ENCODE measurements at places on chromosomes 2 and 18.

DNA sequence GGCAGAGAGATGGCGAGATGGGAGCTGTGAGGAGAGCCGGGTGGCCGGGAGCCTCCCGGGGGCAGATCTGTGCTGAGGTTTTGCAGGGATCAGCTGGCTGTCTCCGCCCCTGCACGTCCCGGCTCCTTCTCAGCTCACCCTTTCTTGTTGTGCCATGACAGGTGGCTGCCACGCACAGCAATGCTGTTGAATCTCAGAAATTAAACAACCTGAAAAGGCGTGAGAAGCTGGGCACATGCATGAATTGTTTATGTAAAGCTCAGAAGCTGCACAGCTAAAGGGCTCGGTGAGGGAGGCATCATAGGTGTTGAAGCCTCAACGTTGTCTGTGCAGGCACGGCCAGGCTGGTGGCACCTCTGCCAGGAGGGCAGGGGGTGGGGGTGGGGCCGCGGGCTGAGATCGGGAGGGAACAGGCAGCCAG is 858 bp upstream of the RTP5 start:
- DNase-seq: no peak

DNA sequence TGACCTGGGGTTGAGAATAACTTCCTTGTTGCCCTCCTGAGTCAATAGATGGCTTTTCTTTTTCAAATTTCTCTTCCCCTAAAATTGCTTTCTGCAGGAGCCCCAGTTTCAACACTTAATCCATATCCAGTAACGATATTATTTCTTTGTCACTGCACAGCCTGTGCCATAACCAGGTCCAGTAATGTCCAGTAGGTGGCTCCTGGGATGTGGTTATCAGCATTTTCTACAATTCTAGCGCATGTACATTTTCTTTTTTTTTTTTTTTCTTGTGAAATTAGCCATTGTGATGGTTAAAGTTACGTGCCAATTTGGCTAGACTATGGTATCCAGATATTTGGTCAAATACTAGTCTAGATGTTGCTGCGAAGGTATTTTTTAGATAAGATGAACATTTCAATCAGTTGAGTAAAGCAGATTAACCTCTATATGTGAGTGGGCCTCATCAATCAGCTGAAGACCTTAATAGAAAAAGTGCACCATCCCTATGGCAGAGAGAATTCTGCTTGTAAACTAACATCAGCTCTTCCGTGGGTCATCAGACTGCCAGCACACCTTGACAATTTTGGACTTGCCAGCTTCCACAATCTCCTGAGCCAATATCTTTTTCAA is 72.9 kb upstream of the SCG2 start:
- DNase-seq: no peak

- DNase-seq: no peak
These were observed 107.1 kb downstream of the THADA start for GRCh38 chr2:43488737-43489136.

DNA sequence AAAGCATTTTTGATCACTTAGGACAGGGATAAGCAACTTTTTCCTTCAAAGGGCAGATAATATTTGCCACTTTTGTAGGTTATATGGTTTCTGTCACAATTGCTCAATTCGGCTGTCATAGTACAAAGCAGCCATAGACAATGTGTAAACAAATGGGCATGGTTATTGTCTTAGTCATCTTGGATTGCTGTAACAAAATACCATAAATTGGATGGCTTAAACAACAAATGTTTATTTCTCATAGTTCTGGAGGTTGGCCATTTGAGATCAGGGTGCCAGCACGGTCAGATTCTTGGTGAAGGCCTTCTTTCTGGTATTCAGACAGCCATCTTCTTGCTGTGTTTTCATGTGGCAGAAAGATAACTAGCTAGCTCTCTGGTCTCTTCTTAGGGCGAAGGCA is 91.2 kb downstream of the TAF4B start:
- no peak for DNase-seq

DNA sequence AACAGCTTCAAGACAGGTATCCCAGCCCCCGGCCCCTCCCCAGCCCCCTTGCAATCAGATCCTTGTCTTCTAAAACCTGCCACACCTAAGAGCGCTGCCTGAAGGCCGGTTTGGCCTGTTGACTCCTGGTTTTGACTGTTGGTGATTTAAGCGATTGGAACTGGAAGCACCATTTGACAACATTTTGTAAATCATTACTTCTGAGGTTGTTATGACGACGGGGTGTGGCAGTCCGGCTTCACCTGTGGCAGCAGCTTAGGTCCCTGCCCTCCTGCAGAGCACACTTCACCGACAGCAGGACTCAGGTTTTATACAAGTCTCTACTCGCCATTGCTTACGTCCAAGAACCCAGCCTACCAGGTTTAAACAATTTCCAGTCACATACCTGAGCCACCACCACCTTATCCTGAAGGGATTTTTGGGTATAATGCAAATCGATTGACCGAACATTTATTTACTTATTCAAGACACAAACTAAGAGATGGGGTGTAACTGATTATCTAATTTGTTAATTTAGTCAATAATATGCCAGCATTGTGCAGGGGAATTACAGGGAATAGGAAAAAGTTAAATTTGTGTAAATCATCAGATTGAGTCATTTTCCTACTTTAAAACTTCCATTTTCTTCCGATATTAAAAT is 707 bp upstream of the DGUOK start:
- DNase-seq: no peak

GRCh38 chr2:48915227-48915626 is 159.7 kb upstream of the LHCGR start:
- no peak for DNase-seq

All from activated CD4-positive, alpha-beta T cell treated with anti-CD3 and anti-CD28 coated beads, Interleukin-2, Interleukin-6, amounts not matched to agents 100 ng/mL and 50 ng/mL, durations not matched to agents 16 hours and 8 hours (primary cell).